ENCODE measurements at places on chromosomes 6 and 20.

DNA sequence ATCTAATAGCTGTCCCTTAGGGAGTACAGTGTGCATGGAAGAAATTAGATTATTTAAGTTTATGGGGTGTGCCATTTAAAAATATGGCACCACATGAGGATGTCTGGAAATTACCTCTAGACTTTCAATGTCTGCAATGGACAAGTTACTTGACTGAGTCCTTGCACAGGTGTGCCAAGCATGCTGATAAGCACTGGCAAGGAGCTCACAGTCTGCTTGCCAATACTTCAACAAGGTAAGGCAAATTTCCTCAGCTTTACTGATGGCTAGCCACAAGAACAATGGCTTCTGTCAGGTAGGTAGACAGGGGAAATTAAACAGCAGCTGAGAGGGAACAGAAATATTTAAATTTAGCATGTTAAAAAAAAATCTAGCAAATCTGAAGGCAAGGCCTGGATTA is 91.1 kb upstream of the TRAF3IP2 start:
- DNase-seq, result no peak

DNA sequence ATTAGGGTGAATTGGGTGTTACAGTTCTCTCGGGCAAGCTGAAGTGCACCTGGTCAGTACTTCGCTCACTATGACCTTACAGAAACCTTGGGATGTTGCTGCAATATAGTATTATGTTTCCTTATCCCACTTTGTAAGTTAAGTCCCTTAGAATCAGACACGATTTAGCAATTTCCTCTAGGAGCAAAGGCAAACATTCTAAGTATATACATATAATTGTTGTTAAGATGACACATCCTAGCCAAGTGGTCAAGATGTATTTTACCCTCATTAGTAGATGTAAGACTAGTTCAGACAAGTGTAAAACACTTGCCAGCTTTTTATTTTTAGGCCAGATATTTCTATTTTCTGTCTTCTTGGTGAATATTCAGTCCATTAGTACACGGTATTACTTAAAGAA is 31.1 kb upstream of the RGS17 start:
- DNase-seq, result no peak

GRCh38 chr6:154506991-154507898 is 3.2 kb downstream of the CNKSR3 start:
- no peak for DNase-seq

DNA sequence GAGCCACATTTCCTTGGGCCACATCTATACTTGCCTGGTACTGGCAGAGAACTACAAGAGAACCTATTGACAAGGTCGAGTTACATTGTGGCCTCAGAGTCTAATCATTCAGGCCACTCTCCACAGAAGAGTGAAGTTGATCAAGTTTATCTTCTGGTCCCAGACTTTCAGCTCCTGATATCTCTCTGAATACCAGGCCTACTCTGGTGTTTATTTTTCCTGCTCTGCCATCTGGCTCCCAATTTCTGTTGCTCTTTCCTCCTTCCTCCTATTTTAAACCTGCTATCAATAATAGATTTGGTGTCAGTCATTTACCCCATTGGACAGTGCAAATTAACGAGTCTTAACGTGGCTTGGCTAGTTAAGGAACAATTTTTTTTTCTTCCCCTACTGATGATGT is 46.6 kb downstream of the SCGN start:
- no peak for DNase-seq

DNA sequence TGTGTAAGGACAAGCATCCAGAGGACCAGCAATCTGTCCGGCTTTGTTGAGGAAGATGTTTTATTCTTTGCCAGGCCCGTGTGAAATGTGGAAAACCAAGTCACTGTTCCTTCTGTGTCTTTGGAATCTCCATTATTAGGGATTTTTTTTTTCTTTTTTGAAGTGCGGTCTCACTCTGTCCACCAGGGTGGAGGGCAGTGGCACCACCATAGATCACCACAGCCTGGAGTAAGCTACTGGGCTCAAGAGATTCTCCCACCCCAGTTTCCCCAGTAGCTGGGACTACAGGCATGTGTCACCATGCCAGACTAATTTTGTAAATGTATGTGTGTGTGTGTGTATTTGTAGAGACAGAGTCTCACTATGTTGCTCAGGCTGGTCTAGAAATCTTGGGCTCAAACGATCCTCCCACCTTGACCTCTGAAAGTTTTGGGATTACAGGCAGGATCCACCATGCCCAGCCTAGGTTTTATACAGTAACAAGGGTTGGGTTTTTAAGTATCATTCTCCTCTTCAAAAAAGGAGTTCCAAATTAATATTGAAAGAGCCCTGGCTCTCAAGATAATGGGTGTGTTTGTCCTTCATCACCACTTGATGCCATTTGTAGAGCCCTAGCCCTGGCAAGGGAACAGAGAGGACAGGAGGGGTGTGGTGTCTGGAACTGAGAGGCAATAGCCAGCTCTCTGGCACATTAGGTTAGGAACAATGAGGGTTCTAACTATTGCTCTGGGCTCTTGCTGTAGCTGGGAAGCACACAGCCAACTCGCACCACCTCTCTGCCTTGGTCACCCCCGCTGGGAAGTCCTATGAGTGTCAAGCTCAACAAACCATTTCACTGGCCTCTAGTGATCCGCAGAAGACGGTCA is 3.1 kb downstream of the LAMP5 start:
- DNase-seq, result no peak
